ENCODE measurements at places on chromosomes 13 and 19. TPM values are rescaled to one million over a fixed set of nuclear protein-coding genes. Genes with fewer than 3 reads are reported as not detected.

HSH2D gene
- total RNA-seq, result not detected

GFY gene
- not detected for total RNA-seq

PABPC3 gene
- not detected for total RNA-seq

ATP12A gene
- not detected for total RNA-seq

KCNRG gene
- total RNA-seq, result not detected

NDFIP2 gene
- 32.4 TPM for total RNA-seq

IL4I1 gene
- total RNA-seq, result 21.6 TPM

HTR2A gene
- 0.07 TPM for total RNA-seq

GALP gene
- total RNA-seq, result not detected

CEACAM1 gene
- total RNA-seq, result 2.4 TPM

KANK3 gene
- 12.3 TPM for total RNA-seq

ZNF729 gene
- not detected for total RNA-seq

LILRB3 gene
- 0.54 TPM for total RNA-seq

PRR19 gene
- 0.53 TPM for total RNA-seq

ZFP28 gene
- 6.0 TPM for total RNA-seq
